Mesothelial cell of epicardium (in vitro differentiated cells): ENCODE measurements at places on chromosomes 11 and 22. TPM values are rescaled to one million over a fixed set of nuclear protein-coding genes. Genes with fewer than 3 reads are reported as not detected.

The SCT gene
- total RNA-seq = 1.2 to 1.7 TPM (median 1.3 TPM) in 3 replicates

The DEAF1 gene
- total RNA-seq = 59.6 to 64.9 TPM (median 64.0 TPM) in 3 replicates

The LPXN gene
- total RNA-seq = 5.1 to 6.2 TPM (median 5.8 TPM) in 3 replicates

The NNMT gene
- total RNA-seq = 0.54 to 2.4 TPM (median 2.3 TPM) in 3 replicates

The OR6A2 gene
- 0.34 to 0.60 TPM (median 0.38 TPM) in 3 replicates for total RNA-seq

The PPFIA1 gene
- 58.3 to 66.8 TPM (median 59.1 TPM) in 3 replicates for total RNA-seq

The BIK gene
- 8.0 to 9.9 TPM (median 9.3 TPM) in 3 replicates for total RNA-seq

The ELMOD1 gene
- 0.69 to 0.75 TPM (median 0.73 TPM) in 3 replicates for total RNA-seq

The ABTB2 gene
- total RNA-seq = 2.6 to 3.1 TPM (median 2.7 TPM) in 3 replicates

The TMEM121B gene
- total RNA-seq = 1.0 to 1.1 TPM (median 1.1 TPM) in 3 replicates

The DYNC2H1 gene
- total RNA-seq = 17.4 to 19.3 TPM (median 18.0 TPM) in 3 replicates
